ENCODE measurements at places on chromosomes 7 and 10.
A peak's percentile ranks its signal among the peaks of the same experiment; 100 is the strongest.

- DNase-seq, result peak; percentile 55
Measured at GRCh38 chr7:65216469-65216868, 157.2 kb upstream of the ZNF92 start.

- DNase-seq, result no peak
Measured at GRCh38 chr7:82156168-82156567, 287.4 kb downstream of the CACNA2D1 start.

GRCh38 chr7:92847305-92847704, 10.9 kb upstream of the CDK6 start:
- DNase-seq, result no peak

DNA sequence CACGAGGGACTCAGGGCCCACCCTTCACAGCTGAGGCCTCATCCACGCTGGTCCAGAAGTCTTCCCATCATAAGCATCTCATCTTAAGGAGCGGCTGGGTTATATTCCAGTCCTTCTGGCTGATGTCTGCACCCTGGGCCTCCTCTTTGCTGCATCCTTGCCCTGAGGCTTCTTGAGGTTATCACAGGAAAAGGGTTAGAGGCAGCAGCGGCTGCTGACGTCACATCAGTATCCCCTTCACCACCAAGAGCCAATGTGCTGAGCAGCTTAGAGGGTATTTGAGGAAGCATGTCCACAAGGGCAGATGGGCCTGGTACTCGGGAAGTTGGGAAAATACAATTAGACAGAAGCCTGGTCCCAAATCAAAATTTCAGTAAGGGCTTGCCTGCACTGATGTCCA, 125.1 kb downstream of the PLXNA4 start:
- DNase-seq, result no peak

DNA sequence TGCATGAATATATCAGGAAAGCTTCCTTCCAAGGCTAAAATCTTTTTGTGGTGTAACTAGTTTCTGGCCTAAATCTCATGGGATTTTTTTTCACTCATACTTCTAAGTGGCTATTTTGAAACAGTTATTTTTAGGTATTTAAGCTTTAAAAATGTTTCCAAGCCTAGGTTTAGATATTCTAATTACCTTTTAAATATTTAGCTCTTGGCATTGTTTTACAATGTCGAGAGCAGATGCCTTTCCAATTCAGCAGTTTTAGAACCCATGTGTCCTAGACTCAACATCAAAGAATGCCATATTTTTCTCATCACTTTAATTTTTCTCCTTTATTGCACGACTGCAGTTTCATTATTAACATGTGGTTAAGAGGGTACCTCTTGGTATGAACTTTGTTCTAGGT, 27.1 kb upstream of the STOX1 start:
- no peak for DNase-seq

- peak; percentile 42 for DNase-seq
Measured at GRCh38 chr7:5349437-5350173, 66.9 kb downstream of the SLC29A4 start.

DNA sequence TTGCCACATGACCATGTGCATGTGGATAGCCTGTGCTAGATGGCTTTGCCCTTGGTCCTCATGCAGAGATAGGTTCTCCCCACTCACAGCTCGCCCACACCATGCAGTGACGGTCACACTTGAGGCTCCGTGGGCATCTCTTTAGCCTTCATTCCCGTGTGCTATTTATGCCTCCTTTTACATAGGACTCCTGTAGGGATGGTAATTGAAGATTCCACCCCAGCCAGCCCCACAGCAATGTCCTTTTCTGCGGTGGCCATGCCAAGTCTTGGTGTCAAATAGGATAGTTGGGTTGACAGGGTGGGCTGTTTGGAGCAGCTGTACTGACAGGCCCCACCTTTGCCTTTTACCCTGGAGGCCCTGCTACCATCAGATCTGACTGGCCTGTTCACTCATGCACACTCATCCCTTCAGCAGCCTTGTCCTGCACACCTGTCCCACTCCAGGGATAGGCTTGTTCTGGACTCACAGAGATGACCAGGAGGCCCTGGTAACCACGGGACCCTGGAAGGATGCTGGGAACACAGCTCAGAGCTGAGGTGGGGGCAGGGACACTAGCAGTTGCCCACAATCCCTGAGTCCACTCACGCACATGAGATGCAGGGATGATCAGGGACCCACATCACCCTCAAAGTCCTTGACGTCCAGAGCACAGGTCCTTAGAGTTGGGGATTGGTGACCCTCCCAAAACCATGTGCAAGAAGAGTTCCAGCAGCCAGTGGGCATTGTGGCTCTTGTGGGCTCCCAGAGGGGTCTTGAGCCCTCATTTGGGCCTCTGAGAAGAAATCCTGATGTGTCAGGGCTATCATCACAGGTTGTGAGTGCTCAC, 71.2 kb downstream of the ADCY1 start:
- DNase-seq, result no peak

DNA sequence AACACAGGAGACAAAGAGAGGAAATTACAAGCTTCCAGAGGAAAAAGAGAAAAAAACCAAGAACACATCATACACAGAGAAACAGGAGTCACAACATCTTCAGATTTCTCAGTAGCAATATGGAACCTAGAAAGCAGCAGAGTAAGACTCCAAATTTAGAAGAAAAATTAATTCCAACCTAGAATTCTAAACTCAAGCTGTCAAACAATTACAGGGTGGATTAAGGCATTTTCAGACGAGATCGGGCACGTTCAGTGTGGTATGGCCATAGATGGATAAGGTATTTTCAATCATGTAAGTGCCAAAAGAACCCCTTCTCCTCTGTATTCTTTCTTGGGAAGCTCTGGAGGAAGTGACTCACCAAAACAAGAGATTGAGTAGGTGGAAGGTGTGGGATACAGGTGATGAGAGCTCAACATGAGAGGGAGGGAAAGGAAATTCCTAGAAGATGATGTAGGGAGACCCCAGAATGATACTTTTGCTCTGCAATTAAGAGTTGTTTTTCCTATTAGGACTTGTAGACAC, 51.6 kb downstream of the FAM204A start:
- DNase-seq, result no peak

GRCh38 chr7:35035511-35035961, 1.7 kb downstream of the DPY19L1 start:
- no peak for DNase-seq

DNA sequence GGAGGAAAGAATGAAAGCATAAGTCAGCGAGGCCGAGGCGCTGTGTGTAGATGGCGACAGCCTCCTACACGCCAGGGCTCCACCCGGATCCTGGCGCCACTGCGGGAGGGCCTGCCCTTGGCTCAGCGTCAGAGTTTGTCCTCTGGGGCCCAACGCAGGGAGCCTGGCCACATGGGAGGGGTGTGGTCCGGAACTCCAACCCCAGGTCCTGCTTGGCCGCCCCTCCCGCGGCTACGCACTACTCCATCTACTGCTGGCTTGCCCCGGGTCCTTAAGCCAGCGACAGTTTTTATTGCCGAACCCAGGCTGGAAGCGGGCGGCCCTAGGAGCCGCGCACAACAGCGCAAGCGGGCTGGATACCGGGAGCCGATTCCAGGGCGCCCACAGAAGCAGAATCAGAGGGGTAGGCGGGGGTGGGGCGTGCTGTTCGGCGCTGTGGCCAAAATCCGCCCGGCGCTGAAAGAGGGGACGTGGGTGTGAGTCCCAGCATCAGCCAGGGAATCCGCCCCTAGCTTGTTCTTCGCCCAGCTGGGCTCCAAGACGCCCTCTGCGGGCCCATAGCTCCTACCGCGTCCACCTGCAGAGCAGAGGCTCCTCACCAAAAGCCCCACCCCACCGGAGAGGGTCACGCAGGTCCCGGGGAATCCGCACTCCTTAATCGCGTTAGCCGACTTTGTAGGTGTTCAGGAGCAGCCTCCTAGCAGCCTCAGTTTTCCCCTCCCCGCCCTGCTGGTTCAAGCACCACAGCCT, 4.5 kb downstream of the KAZALD1 start:
- DNase-seq, result peak; percentile 73

GRCh38 chr7:156458011-156458410, 182.6 kb upstream of the RNF32 start:
- DNase-seq, result no peak

GRCh38 chr10:80118669-80119068, 13.9 kb upstream of the PLAC9 start:
- no peak for DNase-seq

GRCh38 chr7:108723381-108723814, 153.7 kb downstream of the DNAJB9 start:
- DNase-seq, result peak; percentile 83

DNA sequence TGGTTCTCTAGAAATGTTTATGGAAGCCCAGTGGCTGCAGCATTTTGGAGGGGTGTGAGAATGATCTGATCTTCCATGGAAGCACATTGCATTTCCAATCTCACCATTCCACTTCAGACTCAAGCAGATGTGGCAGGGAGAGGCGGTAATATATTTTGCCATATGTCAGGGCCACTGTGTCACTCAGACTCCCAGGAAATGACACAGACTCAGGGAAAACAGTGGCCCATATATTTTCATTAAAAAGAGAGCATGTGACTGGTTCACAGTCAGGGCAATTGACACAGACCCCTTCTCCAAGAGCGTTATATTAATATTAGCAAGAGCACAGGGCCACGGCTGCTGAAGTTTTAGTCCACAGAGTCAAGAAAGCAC, 149.3 kb upstream of the NRP1 start:
- DNase-seq, result no peak
